ENCODE measurements at places on chromosomes 5 and 9.
A peak's percentile ranks its signal among the peaks of the same experiment; 100 is the strongest.

- no peak for DNase-seq
Observed at GRCh38 chr5:15966651-15967050, 212.9 kb downstream of the MARCHF11 start.

- DNase-seq = no peak
Observed at GRCh38 chr5:157352756-157353340, 86.9 kb downstream of the CYFIP2 start.

- DNase-seq = no peak
Observed at GRCh38 chr9:80885894-80886293, 803.5 kb downstream of the TLE1 start.

- no peak for DNase-seq
Observed at GRCh38 chr5:32339198-32339597, 26.5 kb upstream of the MTMR12 start.

- peak; percentile 59 for DNase-seq
Observed at GRCh38 chr9:136488247-136489214, 5.7 kb upstream of the SEC16A start.
